Psoas muscle (tissue), 8 donors: ENCODE measurements at places on chromosomes 12 and 14. TPM values are rescaled to one million over a fixed set of nuclear protein-coding genes. Genes with fewer than 3 reads are reported as not detected.

- peak; percentile 75 for DNase-seq
Measured at GRCh38 chr14:104881369-104881979, 16.4 kb downstream of the CEP170B start.

GRCh38 chr12:96989916-96990315 is 82.9 kb downstream of the NEDD1 start:
- DNase-seq, result no peak

DNA sequence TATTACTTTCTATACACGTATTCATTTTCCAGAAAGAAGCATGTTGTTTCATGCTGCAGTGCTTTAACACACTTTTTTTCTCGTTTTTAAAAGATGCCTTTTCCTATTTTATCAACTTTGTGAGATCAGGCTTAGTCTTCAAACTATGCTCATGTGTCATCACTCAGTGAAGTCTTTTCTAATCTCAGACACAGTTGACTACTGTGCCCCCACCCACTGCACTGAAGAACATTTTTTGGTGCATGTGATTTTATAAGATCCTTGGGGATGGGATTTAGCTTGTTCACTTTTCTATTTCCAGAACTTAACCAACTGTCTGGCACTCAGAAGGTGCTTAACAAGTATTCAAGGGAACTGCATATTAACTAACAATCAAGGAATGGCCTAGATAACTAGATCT is 85.5 kb downstream of the CDK17 start:
- no peak for DNase-seq

GRCh38 chr14:83164016-83164415 is 1630.4 kb upstream of the SEL1L start:
- DNase-seq, result no peak

DNA sequence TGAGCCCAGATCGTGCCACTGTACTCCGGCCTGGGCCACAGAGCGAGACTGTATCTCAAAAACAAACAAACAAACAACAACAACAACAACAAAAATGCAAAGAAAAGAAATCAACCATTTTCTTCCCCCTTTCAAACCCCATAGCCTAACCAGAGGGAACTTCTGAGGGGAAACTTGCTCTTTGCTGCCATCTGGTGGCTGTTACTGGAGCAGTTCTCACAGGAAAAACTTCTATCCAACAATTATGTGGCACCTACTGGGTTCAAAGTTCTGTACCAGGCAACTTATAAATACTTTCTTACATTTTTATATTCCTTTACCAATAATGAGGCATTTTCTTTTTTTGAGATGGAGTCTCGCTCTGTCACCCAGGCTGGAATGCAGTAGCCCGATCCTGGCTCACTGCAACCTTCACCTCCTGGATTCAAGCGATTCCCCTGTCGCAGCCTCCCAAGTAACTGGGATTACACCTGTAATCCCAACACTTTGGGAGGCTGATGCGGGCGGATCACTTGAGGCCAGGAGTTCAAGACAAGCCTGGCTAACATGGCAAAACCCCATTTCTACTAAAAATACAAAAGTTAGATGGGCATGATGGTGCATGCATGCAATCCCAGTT is 50.9 kb upstream of the BICDL1 start:
- peak; percentile 21 for DNase-seq

DNA sequence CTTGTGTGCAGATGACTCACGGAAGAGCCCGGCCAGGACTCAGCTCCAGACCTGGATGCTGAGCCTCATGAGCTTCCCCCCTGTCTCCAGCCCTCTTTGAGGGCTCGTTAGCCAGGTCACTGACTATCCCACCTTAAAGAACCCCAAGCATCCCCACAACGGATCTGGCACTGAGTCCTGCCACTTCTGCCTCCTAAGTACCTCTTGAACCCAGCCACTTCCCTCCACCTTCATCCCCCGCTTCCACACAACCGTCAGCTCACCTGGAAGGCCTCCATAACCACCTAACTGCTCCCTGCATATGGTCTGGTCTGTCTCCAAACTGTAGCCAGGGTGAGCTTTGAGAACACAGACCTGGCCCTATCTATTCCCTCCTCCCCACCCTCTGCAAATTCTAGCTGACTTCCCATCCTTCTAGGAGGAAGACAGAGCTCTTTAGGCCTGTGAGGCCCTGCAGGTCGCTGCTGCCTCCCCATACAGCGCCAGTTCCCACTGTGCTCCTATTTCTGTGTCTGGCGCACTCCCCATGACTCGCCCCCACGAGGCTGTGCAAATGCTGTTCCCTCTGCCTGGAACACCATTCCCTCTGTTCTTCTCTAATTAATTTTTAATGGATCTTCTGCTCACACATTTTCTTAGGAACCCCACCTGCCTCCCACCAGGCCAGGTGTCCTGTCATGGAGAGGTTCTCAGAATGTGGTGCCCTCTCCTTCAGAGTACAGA is 2.9 kb upstream of the HSP90AA1 start:
- no peak for DNase-seq

The RD3L gene
- total RNA-seq, result not detected

DNA sequence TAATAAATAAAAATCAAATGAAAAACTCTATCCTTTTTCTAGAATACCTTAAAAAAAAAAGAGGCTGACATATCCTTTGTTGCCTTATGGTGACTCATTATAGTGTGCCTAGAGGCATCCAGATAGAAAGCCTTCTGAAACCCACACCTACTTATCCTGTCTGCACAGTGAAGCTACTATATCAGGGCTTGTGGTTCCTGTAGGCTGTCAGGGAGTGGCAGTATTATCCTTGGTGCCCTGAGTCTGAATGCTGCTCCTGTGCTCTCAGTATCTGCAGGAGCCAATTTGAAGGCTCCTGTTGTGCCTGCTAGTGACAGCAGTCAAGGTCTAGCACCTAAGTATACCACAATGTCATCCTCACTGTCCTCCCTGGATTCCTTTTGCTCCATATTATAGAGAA is 168.4 kb upstream of the AVPR1A start:
- DNase-seq, result no peak

- DNase-seq, result no peak
Measured at GRCh38 chr14:47435331-47435965, 240.0 kb downstream of the MDGA2 start.

The OTX2 gene
- total RNA-seq, result not detected

The LIN7A gene
- 0.81 TPM for total RNA-seq

The TBC1D30 gene
- 0.58 TPM for total RNA-seq

DNA sequence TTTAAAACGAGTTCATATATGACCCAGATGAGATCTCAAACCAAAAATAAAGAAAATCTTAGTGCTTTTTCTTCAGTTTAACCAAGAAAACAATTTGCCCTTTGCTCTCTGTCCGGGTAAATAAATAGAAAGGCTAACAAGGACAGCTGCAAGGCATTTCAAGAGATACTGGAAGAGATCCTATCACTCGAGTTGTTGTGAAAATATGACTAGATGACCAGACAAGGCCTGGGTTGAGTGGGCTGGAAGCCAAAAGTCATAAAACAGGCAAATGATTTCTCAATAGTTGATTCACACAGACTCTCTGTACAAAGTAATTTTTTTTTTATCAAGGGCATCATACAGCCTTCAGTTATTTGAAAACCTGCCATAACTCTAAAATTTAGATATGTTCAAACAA is 55.9 kb upstream of the AVPR1A start:
- DNase-seq, result peak; percentile 50

The TAS2R7 gene
- total RNA-seq, result not detected

- DNase-seq, result no peak
Measured at GRCh38 chr12:13227191-13227590, 30.7 kb downstream of the EMP1 start.

DNA sequence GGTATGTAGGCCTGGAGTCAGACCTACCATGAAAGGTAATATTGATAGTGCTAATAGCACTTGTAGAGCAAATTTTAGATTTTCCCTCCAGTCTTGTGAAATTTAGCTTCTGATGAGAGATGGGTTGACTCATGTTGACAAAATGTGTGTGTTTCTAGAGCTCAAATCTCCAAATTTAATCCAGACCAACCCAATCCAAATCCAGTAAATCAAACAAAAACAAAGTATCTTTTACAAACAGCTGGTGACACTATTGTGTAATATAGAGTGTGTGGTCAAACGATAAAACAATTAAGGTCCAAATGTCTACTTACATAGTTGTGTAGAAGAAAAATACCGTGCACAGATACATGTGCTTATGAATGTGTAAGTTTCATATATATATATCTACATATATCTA is 63.4 kb upstream of the KITLG start:
- no peak for DNase-seq

The SRRM4 gene
- total RNA-seq, result 0.08 TPM

GRCh38 chr14:102793531-102794328 is 16.5 kb downstream of the TRAF3 start:
- DNase-seq, result no peak
